RWPE2 (cell line): ENCODE measurements at places on chromosomes 12 and 14.

DNA sequence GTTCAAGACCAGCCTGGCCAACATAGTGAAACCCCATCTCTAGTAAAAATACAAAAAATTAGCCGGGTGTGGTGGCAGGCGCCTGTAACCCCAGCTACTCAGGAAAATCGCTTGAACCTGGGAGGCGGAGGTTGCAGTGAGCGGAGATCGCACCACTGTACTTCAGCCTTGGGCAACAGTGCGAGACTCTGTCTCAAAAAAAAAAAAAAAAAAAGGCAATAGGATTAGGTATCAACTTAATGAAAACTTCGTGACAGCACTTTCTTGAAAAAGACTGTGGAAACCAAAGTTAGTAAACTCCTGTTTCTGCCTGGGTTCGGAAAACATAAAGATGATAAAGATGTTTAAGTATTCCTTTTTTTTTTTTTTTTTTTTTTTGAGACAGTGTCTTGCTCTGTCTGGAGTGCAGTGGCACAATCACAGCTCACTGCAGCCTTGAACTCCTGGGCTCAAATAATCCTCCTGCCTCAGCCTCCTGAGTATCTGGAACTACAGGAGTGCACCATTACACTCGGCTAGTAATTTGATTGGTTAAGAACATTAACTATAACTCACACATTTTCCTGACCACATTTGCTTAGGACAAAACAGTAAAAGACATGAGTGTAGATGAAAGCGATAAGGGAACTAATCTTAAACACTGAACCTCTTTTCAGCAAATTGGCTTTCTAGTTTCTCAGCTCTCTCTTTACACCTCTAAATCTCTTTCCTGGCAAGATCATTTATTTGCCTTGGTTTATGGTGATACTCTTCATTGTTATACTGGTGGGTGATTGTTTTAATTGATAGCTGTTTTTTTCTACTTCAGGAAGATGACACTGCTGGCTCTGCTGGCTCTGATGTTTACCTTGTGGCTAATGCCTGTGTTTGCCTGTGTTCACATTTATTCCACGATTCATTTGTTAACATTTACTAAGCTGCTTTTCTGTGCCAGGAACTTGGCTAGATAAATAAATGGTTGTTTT, 15.8 kb downstream of the HIF1A start:
- DNase-seq = no peak

- DNase-seq = no peak
These were observed 68.7 kb downstream of the CIT start for GRCh38 chr12:119808441-119808840.

- DNase-seq = no peak
These were observed 132.7 kb downstream of the MSRB3 start for GRCh38 chr12:65411171-65411570.

GRCh38 chr14:70073924-70074566, 114.7 kb downstream of the SLC8A3 start:
- DNase-seq = peak; percentile 78

GRCh38 chr14:81004575-81004974, 49.2 kb downstream of the TSHR start:
- DNase-seq = no peak

- no peak for DNase-seq
These were observed 445.5 kb downstream of the TMEM121 start for GRCh38 chr14:105971593-105972500.

- DNase-seq = no peak
These were observed 36.8 kb downstream of the DAD1 start for GRCh38 chr14:22552001-22552826.

DNA sequence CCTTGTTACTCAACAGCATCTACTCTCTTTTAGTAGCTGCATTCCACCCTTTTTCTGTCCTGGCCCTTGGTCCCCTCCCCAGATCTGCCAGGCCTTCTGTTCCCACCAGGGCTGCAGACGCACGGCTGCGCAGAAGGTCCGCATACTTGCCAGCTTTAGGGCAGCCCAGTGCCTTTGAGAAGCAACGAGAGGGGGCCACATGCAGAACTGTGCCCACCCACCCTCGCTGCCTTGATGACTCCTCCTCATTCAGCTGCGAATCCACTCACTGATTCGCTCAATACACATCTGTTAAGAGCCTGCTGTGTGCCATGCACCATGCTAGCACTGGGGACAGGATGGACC, 39.2 kb downstream of the PRIMA1 start:
- no peak for DNase-seq

GRCh38 chr12:1863823-1864222, 43.5 kb downstream of the LRTM2 start:
- peak; percentile 31 for DNase-seq

GRCh38 chr12:12032260-12032791, 38.4 kb upstream of the BCL2L14 start:
- no peak for DNase-seq

- DNase-seq = peak; percentile 31
These were observed 13.9 kb downstream of the RTL1 start for GRCh38 chr14:100889641-100890040.

- no peak for DNase-seq
These were observed 73.2 kb downstream of the ANO4 start for GRCh38 chr12:100867639-100868393.

DNA sequence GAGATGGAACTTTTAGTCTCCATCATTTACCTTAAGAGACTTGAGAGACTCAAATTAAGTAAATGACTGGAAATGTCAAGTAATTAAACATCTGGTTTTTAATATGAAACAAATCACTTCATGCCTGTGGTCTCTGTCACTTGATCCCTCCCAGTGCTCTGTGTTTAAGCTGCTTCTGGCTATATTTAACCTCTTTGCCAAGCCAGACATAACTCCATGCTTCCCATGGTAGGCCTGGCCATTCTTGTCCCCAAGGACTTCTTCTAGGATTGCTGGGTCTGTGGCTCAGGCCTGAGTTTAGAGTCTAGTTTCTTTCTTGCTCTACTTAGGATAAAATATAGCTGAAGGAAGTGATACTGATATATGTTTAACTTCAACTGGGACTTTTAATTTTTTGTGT, 1013.6 kb downstream of the FLRT2 start:
- no peak for DNase-seq

- DNase-seq = no peak
These were observed 166.8 kb upstream of the TBX3 start for GRCh38 chr12:114850661-114851275.

DNA sequence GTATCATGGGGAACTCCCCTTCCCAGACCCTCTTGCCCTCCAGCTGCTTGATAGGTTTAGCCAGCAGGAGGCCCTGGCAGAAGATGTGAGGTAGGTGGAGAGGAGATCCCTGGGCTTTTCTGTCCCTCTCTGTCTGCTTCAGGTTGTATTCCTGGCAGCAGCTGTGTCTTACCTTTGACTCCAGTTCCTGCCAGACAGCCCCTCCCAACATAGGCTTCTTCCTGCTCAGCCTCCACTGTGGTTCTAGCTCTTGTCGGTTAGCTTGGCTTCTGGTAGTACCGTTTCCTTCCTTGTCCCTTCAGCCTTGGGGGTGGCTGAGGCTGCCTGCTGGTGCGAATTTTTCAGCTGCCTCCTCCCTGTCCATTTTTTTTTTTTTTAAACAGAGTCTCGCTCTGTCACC, 215.7 kb upstream of the CRY1 start:
- DNase-seq = no peak

DNA sequence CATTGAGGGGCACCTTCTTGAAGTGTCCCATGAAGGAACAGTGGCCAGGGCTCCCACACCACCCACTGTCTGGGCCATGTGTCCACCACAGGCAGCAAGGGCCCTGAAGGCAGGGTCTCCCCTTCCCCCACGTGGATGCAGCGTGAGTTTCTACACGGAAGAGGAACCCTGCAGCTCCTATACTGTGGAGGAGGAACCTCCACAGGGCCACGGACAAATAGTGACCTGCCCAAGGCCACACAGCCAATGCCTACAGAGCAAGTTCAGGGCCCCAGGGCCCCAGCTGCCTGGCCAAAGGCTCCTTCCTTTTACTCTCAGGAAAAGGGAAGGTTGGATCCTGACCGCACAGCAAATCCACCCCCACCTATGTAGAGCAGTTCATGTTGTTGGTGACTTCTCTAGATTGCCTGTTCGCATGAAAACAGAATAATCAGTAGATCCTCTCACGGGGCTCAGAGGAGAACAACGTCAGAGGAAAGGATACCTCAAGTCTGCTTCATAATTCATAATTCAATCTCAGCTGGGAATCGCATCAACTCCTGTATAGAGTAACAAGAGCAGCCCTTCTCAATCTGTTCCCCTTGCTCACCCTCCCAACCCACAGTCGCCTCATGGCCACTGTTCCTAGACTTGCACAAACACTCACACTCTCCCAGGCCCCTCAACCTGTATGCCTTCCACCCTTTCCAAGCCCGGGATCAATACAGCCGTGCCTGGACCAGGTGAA, 11.1 kb upstream of the KRT73 start:
- DNase-seq = no peak

- no peak for DNase-seq
These were observed 10.2 kb downstream of the TBX5 start for GRCh38 chr12:114395755-114396152.

DNA sequence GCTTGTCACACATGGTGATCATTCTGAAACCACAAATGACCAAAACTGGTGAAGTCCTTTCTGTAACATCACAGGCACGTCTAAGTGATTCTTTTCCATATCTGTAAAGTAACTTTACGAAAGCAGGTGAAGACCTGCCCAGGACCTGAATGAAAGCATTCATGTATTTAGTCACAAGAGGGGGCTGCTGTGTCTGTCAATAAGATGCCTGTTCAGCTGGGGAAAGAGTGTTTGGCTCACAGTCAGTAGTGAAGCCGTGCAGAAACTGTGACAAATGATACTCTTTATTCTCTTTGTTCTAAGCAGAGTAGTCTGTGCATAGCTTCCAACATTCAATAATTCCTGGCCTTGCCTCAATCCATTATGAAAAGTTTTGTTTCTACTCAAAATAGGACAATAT, 373.5 kb upstream of the OR4E1 start:
- no peak for DNase-seq

DNA sequence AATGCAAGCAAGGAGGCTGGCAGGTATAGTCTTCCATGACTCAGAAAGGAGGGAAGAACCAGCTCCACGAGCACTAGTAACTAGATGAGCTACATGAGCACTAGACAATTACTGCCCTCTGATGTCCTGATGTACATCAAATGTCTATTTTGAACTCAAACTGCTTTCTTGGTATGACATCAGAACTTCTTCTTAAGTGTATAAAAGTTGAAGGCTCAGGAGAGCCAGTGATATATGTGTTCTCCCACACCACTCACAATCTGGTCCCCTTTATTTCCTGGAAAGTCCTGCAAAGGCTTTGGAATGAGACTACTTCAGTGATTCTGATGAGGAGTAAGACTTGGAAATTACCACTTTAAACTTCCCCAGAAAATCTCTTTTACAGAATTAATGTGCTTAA, 18.5 kb upstream of the DHRS7 start:
- DNase-seq = no peak

DNA sequence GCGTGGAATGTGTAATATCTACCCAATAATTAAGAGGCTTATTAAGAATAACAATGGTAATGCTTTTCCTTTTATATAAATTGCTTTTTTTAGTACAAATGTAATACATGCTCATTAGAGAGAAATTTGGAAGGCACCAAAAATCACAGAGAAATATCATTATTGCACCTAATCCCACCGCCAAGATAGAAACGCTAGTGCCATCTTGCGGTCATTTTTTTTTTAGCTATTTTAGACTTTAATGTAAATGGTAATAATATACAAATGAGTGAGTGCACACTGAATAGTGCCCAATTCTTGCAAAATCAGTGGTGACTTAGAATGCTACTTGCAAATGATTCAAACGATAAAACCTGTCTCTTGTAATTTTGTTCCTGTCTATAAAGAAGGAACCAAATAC, 576.8 kb upstream of the TMEM132C start:
- DNase-seq = no peak

DNA sequence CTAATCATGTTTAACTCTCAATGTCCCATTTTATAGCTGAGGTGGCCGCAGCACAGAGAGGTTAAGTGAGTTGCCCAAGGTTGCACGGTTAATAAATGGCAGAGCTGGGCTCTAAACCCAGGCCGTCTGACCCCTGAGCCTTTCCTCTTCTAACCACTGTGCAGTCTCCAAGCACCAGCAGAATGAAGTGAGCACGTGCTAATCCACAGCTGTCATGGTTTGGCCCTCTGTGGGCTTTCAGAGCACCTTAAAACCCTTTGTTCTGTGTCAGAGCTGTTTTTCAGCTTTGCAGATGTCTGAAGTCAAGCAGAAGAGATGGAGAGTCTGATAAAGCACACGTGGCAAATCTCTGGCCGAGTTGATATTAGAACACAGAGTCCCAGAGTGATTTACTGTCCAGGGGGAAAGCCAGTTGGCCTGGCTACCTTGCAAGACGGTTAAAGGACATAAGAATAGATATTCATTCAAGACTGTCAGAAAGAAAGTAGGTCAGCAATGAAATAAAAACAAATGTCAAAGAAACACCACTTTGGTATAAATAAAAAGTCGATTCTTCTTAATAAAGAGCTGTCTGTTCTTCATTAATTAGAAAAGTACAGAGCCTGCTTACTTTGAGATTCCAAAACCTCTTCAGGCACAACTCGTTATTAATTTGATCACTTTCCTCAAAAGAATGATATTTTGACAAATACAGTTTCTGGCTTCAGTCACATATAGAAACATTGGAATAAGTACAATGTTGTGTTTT, 107.3 kb downstream of the CRADD start:
- DNase-seq = no peak

- no peak for DNase-seq
These were observed 58.7 kb downstream of the LRCOL1 start for GRCh38 chr12:132551641-132552031.

GRCh38 chr14:52042371-52043289, 26.2 kb downstream of the NID2 start:
- DNase-seq = no peak

- DNase-seq = peak; percentile 90
These were observed 27.0 kb downstream of the RIN3 start for GRCh38 chr14:92540472-92541048.

GRCh38 chr12:8950221-8950527, 729 bp upstream of the M6PR start:
- DNase-seq = no peak

- no peak for DNase-seq
These were observed 76.8 kb downstream of the DAD1 start for GRCh38 chr14:22512106-22512814.

DNA sequence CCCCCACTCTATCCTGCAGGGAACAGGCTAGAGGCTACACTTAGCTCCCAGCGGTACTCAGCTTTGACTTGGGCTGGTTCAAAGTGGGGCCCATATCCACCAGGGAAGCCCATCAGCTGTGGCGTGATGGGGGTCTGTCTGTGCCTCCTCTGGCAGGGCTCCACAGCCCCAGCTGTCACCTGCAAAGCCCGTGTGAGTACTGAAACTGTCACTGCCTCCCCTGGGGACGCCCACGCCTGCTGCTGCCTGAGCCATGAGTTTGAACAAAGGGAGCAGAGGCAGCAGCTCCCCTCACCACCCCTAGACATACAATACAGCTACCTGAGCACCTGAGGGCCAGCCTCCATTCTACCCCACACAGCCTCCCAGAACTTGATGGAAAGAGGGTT, 5.0 kb downstream of the REM2 start:
- no peak for DNase-seq

- DNase-seq = no peak
These were observed 197.5 kb upstream of the FLRT2 start for GRCh38 chr14:85332401-85332800.

GRCh38 chr12:79274501-79275064, 410.0 kb downstream of the SYT1 start:
- no peak for DNase-seq

- DNase-seq = peak; percentile 84
These were observed 314.6 kb downstream of the BCL11B start for GRCh38 chr14:98957211-98958047.
